Testis (tissue), 5 donors: ENCODE measurements at places on chromosomes 2 and 18. TPM values are rescaled to one million over a fixed set of nuclear protein-coding genes. Genes with fewer than 3 reads are reported as not detected.

Gene LYG1
- total RNA-seq, result 5.8 TPM

Gene DSEL
- total RNA-seq, result 5.9 TPM

Gene STEAP3
- total RNA-seq, result 5.1 TPM

Gene MARCO
- total RNA-seq, result 0.74 TPM

Gene TTC39C
- 57.7 TPM for total RNA-seq

Gene MATN3
- 1.9 TPM for total RNA-seq

- DNase-seq, result no peak
Observed at GRCh38 chr2:128215897-128216642, 102.6 kb downstream of the HS6ST1 start.

GRCh38 chr18:63553081-63553480, 10.9 kb downstream of the SERPINB12 start:
- peak; percentile 38 for DNase-seq

GRCh38 chr2:240871071-240871958, 2.7 kb downstream of the AGXT start:
- no peak for DNase-seq

DNA sequence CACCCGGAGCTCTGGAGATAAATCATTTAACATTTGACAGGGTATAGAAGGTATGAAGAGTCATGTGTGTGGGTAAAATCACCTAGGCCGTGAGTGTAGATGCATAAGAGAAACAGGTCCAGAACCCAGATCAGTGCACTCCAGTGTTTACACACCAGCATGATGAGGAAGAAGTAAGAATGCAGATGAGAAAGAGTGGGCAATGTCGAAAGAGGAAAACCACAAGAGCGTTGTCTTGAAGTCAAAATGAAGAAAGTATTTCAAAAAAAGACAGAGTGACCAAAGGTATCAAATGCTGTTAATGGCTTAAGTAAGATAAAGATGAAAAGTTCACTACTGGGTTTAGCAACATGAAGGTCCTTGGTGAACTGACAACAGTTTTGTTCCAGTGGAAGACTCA, 32.0 kb upstream of the PLB1 start:
- DNase-seq, result no peak

DNA sequence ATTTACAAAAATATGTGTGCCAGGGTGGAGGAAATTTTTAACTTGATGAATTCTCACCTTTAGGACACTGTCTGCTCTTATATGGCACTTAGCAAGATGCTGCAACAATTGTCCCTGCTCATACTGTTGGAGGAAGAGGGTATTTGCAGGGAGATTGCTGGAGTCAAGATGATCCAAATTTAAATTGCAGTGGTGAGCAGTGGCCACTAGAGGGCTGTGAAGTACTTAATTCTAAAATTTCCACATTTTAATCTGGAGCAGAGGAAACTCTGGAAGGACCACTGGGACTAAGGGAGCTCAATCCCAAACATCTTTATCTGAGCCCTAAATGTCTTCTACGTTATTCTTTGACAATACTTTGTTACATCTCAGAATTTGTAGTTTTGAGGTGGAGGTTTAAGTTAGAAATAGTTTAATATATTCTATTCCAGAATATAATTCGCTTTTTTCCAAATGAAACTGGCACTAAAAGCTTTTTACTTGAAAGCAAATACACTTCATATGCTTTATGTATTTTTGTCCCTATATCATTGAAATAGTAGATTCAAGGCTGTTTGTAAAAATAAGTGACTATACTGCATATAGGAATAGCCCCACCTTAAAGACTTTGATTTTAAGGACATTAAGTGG, 33.0 kb upstream of the PTH2R start:
- DNase-seq, result peak; percentile 71

- DNase-seq, result no peak
Observed at GRCh38 chr2:111950236-111950635, 51.8 kb downstream of the MERTK start.

GRCh38 chr18:34467058-34467457, 242.3 kb upstream of the NOL4 start:
- DNase-seq, result no peak

DNA sequence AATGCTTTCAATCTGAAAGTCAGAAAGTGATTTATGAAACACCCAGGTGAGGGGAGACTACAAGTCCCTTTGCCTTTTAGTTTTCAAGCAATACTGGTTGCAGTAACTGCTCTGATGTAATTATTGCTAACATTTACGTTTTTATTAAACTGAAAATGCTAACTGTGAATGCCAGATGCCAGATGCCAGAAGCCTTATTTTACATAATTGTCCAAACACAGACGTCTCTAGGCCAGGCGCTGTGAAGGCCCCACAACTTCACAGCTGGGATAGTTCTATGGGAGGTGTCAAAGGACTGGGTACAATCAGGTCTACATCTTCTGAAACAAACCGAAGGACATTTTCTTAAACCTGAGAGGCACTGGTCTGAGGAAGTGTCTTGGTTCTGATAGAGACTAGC, 27.5 kb upstream of the MSGN1 start:
- no peak for DNase-seq

- peak; percentile 20 for DNase-seq
Observed at GRCh38 chr2:212892193-212892592, 259.2 kb downstream of the IKZF2 start.

- no peak for DNase-seq
Observed at GRCh38 chr2:157897106-157897971, 21.2 kb upstream of the ACVR1 start.

DNA sequence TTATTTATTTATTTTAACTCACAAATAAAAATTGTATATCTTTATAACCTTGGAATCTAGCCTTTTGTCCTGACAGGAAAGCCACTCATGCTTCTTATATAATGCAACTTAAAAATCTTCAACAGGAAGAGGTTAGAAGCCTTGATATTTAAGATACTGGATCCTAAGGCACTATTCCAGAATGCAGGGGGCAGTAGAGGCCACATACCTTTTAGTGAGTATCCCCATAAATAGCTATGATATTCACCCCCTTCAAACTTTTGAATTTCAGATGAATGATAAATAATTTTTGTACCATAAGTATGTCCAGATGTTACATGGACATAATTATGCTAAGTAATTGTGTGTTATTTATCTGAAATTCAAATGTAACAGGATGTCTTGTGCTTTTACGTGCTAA, 592.7 kb upstream of the VRK2 start:
- no peak for DNase-seq

- no peak for DNase-seq
Observed at GRCh38 chr18:11840493-11840892, 10.7 kb upstream of the CHMP1B start.

GRCh38 chr2:234422981-234423431, 73.9 kb downstream of the ARL4C start:
- DNase-seq, result no peak

DNA sequence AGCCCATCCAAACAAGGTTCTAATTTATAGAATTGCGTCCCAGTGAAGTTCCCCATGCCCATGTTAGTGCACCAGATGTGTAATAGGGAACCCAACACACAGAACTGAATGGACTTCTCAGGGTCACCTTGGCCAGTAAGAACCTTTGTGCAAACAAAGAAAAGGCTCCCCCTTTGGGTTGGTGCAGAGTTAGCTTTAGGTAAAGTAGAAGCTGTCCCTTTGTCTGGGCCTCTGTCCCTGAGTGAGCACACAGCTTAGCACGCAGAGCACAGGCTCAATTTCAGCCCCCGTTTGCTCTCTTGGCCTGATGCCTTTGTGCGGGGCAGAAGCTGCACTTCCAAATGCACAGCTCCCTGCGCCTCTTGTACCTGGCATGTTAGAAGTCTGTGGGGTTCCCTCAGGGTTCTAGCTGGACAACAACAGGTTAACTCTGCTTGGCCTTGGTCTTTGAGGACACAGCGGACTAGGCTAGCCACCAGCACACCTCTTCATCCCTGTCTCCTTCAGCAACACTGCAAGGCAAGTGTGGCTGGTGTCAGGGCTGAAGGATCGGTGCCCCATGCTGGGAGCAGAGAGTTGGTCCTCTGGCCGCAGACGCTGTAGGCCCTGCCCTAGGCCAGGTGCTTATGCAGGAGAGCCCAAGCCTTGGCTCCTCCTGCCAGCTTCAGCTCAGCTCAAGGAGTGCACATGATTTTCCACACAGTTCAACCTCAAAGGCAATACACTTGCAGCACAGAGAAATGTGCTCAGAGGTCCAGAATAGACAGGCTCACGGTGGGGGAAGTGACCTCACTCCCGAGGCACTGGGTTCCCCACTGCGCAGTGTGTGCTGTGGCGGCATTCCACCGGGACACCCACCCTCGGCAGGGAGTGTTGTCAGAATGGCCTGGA, 73.3 kb upstream of the FOSL2 start:
- no peak for DNase-seq

DNA sequence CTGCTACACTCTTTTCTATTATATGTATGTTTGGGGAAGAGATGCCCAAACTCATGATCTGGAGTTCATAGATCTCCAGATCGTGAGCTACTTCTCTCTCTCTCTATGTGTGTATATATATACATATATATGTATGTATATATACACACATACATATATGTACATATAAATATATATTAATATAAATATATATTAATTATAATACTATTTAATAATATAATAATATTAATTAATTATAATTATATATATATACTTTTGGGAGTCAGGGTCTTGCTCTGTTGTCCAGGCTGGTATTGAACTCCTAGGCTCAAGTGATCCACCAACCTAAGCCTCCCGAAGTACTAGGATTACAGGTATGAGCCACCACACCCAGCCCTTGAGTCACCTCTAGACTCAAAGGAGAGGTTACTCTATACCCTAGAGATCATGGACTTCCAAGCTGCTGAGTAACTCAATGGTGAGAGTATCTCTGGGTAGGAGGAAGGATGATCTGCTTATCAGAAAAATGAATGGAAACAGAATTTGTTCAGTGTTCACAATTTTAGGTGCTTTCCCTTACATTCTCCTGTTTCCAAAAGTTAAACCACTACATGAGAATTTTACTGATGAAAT, 463.5 kb upstream of the TRIB2 start:
- no peak for DNase-seq

- no peak for DNase-seq
Observed at GRCh38 chr2:69007169-69007568, 5.8 kb upstream of the ANTXR1 start.

- no peak for DNase-seq
Observed at GRCh38 chr18:27803957-27804356, 373.0 kb downstream of the CDH2 start.

DNA sequence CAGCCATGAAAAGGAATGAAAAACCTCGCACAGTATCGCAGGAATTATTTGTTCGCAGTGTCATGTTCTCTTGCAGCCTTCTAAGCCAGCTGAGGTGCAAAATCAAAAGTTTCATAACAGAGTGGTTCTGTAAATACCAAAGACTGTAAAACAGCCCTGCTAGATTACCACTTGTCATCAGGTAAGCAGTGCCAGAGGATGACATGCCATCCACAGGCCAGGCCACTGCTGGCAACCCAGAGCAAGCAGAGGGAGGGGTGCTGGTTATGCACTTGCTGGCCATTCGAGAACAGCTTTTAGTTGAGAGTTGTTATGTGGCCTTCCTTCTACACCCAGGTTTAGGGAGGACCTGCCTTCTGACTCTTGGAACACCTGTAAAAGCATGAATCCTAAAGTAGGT, 114.3 kb upstream of the MGAT5 start:
- DNase-seq, result no peak

DNA sequence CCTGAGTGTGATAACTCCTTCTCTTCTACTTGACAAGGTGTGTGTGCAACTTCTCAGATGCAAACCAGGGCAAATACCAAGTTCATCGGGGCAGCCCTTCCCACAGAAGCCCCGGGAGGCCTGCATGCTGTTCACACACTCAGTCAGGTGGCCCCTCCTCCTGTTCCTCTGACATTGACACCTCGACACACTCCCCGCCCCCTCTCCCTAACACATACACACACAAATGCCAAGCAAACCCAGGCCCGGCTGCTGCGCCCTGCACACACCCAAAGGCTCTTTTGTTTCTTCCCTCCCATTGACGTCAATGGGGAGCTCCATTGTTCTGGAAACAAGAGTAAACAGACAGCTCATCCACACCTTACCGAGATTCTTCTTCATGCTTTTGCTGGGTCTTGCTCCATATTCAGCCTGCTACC, 1.7 kb upstream of the PER2 start:
- peak; percentile 79 for DNase-seq

DNA sequence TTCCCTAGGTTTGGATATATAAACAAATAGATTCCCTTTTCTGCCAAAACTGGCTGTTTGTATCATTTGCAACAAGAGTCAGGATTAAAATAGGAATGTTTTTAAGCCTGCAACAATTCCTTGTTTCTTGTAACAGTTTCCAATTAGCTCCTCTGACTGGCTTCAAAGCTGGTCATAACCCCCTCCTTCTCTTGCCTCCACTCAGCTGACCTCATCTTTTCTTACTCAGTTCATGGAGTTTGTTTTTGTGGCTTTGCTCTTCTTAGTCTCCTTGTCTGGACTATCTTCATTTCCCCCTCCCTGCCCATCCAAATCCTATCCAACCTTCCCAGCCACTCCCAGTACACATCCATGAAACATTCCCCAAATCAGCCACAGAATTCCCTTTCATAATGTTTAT, 14.3 kb upstream of the RAPH1 start:
- no peak for DNase-seq

GRCh38 chr2:105754994-105755393, 10.3 kb downstream of the NCK2 start:
- no peak for DNase-seq

DNA sequence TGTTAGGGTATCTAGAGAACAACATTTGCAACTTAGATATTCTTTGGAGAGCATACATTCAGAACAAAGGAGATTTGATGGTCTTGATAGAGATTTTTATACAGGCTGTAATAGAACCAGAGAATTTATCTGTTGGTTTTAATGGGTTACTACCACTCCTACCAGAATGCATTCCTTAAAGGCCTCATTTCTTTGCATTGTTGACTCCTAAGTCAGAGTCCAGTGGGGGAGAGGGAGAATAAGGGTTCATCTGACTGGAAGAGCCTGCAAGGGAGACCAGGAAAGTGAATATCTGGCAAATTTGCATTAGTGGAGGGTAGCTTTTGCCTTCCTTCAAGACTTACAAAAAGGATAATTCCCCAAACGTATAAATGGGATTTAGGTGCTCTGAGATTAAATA, 29.7 kb downstream of the AGPS start:
- no peak for DNase-seq

- DNase-seq, result no peak
Observed at GRCh38 chr2:212913640-212914306, 237.6 kb downstream of the IKZF2 start.

DNA sequence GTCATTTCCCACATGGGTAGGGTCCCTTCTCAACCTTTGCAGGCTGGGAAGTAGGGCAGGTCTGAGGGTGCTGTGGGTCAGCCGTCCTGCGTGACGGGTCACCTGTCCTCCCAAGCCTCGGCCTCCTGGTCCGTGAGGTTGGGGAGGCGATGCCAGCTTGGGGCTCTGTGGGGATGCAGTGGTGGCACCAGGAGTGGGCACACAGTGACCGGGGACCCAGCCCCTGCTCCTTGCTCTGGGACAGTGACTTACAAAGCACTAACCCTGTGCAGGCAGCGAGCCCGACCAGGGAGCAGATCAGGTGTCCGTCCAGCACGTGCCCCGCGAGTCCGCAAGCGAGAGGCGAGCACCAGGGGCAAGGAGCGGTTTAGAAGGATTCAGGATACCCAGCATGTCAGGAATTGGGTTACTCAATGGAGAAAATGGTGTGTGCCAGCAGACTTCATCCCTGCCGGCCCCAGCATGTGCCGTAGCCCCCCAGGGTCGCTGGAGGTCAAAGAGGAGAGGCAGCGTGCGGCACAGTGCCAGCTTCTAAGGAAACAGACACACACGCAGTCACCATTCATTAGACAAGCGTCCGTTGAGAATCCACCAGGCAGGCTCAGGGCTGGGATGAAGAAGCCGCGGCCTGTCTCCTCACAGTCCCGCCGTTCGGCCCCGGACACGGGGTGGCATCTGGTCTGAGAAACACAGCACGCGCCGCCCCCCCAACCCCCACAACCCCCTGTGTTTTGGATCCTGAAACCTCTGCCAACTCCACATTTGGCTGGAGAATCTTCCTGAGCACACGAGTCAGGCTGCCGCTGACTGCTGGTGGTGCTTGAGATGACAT, 11.7 kb downstream of the COLEC11 start:
- no peak for DNase-seq
